ENCODE measurements at places on chromosomes 2 and 18. TPM values are rescaled to one million over a fixed set of nuclear protein-coding genes. Genes with fewer than 3 reads are reported as not detected.

DSG1 gene
- total RNA-seq, result not detected

SCYGR4 gene
- total RNA-seq, result not detected

RGPD3 gene
- 0.51 TPM for total RNA-seq

SP5 gene
- total RNA-seq, result not detected

VWC2L gene
- total RNA-seq, result not detected

D2HGDH gene
- 12.5 TPM for total RNA-seq

DNA sequence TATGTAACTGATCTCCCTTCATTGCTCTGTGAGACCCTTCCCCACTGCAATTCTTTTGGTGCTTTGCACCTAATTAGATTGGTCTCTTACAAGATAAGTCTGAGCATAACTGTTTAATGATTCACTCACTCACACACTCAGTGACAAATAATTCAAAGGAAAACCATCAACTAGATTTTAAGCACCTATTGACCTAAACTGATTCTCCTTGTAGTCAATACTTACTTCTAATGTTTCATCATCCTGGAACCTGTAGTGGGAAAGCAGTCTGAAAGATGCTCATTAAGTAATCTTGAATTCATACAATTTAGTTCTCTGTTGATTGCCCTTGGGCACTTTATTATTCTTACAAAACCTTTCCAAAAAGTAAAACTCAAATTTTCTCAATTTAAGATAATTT is 74.3 kb upstream of the COL5A2 start:
- no peak for DNase-seq

- no peak for DNase-seq
Observed at GRCh38 chr2:111054791-111055691, 65.7 kb upstream of the BCL2L11 start.

DNA sequence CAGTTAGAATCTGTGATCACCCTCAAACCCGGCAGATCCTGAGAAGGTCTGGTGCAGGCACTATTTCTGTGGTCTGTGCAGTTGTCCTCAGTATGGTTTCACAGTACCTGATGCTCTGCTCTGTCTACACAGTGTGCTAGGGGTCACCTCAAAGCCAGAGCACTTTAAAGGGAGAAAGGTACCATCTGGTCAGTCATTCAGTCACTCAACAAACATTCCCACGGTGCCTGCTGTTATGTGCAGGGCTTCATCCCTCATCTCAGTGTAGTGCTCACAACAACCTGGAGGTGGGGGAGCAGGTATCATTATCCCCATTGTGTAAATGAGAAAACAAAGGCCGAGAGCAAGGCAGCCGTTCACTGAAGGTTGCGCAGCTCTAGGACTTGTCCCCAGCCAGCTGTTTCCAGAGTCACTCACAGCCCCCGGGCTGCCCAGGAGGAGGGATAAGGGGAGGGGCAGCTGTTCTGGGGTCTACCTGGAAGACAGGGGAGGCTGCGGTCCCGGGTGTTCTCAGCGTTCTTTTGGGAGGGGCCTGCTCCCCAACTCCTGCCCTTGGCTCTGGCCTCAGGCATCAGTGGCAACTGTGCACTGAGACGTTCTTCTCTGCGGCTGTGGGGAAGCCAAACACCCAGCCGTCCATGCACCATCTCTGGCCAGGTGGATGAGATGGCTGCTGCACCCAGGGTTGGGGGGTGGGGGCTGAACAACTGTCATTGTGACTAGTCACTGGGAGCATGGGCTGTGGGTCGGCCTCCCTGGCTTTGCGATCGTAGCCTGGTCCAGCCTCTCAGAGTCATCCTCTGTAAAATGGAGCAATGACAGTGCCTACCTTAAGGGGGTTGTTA is 9.2 kb downstream of the INHBB start:
- DNase-seq, result no peak

- DNase-seq, result peak; percentile 51
Observed at GRCh38 chr2:144358979-144359541, 160.9 kb downstream of the ZEB2 start.

- DNase-seq, result no peak
Observed at GRCh38 chr18:77784759-77785379, 535.2 kb downstream of the GALR1 start.

- DNase-seq, result no peak
Observed at GRCh38 chr2:158493458-158493857, 36.7 kb downstream of the PKP4 start.

DNA sequence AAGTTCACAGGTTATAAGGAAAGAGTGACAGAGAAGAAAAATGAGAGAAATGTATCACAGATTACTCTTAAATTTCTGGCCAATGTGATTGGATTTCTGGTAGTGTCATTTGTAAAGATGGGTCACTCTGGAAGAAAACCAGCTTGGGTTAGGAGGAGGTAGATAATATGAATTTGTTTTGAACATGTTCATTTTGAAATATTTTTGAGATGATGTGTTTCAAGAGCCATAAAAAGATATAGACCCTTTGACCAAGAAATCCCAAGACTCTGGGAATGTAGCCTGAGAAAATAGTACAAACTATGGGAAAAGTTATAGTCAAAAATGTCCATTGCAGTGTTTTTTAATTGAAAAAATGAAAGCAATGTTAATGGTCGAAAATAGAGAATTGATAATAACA is 70.7 kb downstream of the CALCRL start:
- no peak for DNase-seq

- peak; percentile 77 for DNase-seq
Observed at GRCh38 chr2:201218780-201219179, 35.8 kb downstream of the CASP10 start.

- peak; percentile 56 for DNase-seq
Observed at GRCh38 chr2:69375494-69376353, 11.3 kb downstream of the GFPT1 start.

DNA sequence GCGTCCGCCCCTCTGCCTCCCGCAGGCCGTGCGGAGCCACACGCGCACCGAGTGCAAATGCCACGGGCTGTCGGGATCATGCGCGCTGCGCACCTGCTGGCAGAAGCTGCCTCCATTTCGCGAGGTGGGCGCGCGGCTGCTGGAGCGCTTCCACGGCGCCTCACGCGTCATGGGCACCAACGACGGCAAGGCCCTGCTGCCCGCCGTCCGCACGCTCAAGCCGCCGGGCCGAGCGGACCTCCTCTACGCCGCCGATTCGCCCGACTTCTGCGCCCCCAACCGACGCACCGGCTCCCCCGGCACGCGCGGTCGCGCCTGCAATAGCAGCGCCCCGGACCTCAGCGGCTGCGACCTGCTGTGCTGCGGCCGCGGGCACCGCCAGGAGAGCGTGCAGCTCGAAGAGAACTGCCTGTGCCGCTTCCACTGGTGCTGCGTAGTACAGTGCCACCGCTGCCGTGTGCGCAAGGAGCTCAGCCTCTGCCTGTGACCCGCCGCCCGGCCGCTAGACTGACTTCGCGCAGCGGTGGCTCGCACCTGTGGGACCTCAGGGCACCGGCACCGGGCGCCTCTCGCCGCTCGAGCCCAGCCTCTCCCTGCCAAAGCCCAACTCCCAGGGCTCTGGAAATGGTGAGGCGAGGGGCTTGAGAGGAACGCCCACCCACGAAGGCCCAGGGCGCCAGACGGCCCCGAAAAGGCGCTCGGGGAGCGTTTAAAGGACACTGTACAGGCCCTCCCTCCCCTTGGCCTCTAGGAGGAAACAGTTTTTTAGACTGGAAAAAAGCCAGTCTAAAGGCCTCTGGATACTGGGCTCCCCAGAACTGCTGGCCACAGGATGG is 7.1 kb upstream of the WNT10A start:
- DNase-seq, result no peak

- DNase-seq, result no peak
Observed at GRCh38 chr2:188956961-188957360, 17.2 kb upstream of the COL3A1 start.
